ENCODE measurements at places on chromosomes 1 and 21.

GRCh38 chr1:27588256-27589232, 15.4 kb downstream of the AHDC1 start:
- DNase-seq: no peak

DNA sequence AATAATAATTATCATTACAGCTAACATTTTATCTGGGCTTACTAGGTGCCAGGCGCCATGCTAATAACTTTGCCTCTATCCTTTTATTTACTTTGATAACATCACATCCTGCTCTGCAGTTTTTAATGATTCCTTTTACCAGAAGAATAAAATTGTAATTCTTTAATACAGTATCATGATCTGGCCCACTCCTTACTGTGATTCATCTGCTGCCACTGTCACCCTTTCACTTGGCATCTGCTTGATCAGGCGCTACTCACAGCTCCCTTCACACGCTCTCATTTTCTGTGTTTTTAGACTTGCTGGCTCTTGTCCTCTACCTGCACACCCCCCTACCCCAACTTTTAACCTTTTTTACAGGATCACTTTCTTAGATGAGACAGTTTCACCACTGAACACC, 167.5 kb downstream of the NTMT2 start:
- no peak for DNase-seq

DNA sequence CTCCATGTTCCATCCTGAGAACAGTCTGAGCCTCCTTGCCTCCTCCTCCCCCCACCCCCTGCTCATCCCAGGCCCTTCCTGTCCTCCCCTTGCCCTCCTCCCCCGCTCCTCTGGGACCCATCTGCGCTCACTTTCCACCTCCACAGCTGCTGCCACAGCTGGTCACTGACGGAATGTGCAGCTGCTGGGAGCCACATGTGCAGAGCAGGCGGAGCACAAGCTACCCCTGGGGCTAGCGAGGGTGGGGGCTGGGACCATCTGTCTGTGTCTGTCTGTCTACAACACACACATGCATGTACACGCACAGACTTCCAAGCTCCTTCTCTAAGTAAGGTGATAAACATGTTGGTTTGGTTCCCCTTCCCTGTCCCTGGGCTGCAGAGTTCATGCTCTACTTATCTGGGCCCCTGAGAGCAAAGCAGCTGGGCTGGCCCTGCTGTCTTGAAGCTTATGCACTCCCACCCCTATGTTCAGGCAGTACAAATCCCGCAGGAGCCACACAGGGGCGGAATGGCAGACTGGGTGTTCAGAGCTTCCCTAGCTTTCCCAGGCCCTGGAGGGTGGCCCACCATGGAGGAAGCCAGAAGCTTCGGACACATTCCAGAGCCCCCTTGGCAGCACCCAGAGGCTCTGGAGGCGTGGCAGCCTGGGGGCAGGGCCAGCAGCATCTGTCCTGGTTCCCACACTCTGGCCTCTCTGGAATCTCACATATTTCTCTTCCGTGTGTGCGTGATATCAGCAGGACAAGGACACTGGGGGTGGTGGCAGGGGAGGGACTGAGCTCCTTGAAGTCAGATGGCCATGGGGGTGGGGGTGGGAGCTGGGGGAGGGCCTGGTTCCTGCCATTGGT, 7.0 kb upstream of the HEYL start:
- DNase-seq: no peak

- no peak for DNase-seq
These were observed at the start of gene S1PR1 for GRCh38 chr1:101236516-101237228. Gene S1PR1, plus strand, starts transcription at chr1:101237019. Its CDS starts 1,966 bp downstream, at chr1:101238985.

DNA sequence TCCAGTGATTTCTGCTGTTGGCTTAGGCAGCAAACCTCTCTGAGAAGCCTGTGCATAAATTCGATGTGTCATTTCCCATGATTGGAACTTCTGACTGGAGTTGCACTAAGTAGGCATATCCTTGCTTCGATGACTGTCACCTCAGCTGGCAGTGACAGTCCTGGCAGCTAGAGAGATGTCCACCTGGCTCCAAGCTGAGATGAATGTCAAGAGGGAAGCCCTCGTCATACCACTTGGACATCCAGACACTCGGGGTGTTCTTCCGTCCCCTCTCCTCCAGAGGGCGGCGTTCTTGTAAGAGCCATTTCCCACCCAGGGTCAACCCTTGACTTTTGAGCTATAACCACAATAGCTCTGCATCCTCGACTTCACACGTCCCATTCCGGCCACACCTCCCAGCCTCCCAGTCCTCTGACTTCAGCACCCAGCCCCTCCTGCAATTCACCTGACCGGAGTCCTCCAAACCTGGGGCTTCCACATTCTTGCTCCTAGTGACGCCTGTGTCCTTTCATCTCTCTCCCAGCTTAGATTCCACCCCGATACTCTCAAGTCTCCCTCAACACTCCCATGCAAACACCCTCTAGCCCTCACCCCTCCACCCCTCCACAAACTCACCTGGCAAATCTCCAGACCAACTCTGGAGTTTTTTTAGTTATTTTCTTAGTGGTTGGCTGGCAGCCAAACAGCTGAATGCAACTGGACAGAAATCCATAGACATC, 17.3 kb downstream of the CA6 start:
- no peak for DNase-seq

- DNase-seq: no peak
These were observed 120.9 kb downstream of the C1orf21 start for GRCh38 chr1:184507604-184508280.

DNA sequence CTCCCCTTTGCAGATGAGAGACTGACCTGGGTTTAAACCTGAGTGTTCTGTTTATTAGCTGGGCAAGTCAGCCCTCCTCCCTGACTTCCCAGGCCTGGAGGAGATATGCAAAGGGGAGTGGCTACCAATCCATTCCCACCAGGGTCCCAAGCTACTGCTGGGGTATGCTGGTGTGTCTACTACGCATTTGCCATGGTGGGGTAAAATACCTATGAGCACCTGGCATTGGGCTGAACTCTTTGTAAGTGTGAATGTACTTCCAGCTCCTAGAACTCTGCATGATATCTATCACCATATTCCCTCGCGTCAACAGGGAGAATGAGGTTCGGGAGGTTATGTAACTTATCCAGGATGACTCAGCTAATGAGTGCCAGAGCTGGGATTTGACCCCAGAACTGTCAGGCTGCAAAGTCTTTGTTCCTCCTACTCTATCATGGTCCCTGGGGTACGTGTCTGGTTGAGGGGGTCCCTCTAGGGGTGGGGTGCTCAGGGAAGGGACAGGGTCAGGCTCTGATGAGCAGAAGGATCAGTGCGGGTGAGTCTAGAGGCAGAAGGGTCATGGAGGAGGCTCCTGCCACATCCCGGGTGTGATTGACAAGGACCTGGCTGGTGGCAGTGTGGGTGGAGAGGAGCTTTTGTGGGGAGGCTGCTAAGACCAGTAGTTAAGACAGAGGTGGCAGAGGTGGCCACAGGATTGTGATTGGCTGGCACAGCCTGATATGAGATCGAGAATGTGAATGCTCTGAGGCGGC, 16.7 kb downstream of the AMPD2 start:
- DNase-seq: no peak

DNA sequence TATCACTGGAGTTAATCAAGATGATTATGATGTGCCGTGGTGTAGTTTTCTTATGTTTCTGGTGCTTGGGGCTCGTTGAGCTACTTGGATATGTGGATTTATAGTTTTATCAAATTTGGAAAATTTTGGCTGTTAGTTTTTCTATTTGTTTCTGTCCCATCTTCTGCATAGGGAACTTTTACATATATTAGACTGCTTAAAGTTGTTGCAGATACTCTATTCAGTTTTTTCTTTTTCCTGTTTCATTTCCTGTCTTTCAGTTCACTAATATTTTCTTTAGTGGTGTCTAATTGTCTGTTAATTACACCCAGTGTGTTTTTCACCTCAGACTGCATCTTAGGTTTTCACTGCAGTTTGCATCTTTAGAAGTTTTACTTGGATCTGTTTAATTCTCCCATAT, 247.7 kb downstream of the CAMTA1 start:
- no peak for DNase-seq

GRCh38 chr1:160006312-160006940, 25.4 kb downstream of the PIGM start:
- DNase-seq: no peak

DNA sequence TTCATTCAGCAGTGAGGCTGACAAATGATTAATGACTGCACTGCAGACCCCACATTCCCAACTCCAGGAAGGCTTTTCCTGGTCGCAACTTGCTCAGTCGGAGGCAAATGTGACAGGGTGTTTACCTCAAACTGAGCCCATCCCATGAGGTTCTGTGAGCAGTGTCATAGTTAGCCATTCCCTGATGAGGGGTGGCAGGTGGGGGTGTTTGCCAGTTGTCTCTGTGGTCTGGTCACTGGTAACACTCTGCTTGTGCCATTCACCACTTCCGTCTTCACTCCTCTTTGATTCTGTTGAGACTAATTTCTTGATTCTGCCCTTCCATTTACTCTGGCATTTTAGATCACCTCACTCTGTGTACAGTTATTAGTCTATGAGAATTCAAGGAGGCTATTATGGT, 73.5 kb downstream of the NOS1AP start:
- no peak for DNase-seq

- no peak for DNase-seq
These were observed 88.5 kb downstream of the UBE2U start for GRCh38 chr1:64291931-64292330.

DNA sequence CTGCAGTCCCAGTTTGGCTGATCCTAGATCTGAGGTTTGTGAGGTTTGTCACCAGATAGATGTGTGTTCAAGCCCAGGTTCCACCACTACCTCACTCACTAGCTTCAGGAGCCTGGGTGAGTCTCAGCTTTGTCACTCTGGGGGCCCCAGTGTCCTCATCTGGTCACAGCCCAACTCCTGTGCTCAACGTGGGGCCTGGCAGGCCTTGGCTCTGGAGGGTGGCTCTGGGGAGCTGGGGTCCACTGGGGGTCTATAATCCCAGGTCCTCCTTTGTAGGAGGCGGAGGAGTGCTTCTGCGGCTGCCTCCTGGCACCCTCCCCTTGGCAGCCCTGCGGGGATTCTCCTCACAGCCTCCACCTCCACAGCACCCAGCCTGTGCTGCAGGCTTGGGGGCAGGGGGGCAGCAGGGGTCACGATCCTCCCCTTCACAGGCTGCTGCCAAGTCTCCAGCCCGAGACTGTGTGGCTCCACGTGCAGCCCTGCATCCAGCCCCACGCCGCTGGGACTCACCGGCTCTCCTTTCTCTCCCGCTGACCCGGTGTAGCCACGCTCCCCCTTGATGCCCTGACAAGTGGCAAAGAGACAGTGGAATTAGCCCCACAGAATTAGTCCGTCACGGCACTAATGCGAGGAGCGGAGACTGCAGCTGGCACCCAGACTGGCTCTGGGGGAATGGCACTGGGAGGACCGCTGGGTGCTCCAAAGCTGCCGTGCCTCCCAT, 22.5 kb upstream of the PEF1 start:
- DNase-seq: no peak

- no peak for DNase-seq
These were observed 526.2 kb downstream of the MRPL39 start for GRCh38 chr21:25081096-25081495.

GRCh38 chr1:228016181-228016510, 9.3 kb downstream of the WNT3A start:
- no peak for DNase-seq

- DNase-seq: no peak
These were observed 5.5 kb upstream of the TGFBR3 start for GRCh38 chr1:91891454-91891853.

- no peak for DNase-seq
These were observed 19.4 kb downstream of the PDE4B start for GRCh38 chr1:65812065-65812464.

- no peak for DNase-seq
These were observed 83.7 kb upstream of the CTTNBP2NL start for GRCh38 chr1:112312315-112312714.

DNA sequence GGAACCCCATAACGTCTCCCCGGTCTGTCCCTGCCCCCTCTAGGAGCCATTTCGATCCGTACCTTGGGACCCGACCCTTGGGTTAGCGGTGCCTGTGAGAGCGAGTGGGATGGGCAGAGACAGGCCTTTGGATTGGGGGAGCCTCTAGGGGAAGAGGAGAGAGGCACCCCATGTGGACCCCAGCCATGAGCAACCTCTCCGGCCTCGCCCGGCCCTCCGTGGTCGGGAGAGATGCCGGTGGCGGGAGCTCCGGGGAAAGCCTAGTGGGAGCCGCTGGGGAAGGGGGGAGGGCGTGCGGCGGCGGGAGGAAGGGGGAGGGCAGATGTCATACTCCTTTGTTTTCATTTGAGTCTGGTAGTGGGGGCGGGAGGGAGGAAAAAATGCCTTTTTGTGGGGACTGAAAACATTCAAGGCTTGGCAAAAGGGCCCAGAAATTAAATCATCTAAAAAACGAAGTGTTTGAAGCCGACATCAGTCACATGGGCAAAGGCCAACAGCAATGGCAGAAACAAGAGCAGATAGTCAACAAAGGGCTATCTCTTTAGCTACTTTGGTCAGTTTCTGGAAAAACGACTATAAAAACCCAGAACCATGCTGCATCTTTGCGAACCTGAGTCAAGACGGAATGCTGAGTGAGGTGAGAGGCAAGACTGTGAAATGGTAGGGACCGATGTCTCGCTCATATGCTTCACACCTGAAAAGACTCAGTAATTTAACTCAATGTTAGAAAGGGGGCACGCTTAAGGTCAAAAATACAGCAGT, 758 bp downstream of the PTBP2 start:
- DNase-seq: no peak

- no peak for DNase-seq
These were observed 15.9 kb downstream of the SHISA4 start for GRCh38 chr1:201904579-201904978.

DNA sequence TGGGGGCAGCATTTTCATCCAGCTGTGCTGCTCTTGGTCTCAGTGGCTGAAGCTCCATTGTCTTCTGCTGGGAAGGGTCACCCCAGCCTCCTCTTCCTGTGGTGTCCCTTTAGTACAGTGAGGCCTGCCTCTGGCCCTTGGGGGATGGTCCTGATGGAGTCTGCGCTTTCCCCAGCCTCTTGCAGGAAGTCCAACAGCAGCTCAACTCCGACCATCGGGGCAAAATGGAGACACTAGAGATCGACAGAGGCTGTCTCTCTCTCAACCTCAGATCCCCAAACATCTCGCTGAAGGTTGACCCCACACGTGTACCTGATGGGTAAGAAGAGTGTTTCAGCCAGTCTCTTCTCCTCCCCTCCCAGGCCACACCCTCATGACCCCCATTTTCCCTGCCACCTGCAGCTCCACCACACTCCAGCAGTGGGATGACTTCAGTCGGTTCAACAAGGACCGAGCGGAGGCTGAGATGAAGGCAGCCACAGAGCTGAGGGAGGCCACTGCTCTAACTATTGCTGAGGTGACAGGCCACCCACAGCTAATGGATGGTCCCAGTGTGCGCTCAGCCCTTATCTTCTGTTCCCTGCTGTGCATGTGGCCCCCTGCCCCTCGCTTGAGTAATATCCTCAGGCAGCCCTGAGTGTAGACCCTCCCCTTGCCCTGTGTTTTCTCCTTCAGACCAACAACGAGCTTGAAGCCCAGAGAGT, 2.0 kb upstream of the ADPRS start:
- no peak for DNase-seq

DNA sequence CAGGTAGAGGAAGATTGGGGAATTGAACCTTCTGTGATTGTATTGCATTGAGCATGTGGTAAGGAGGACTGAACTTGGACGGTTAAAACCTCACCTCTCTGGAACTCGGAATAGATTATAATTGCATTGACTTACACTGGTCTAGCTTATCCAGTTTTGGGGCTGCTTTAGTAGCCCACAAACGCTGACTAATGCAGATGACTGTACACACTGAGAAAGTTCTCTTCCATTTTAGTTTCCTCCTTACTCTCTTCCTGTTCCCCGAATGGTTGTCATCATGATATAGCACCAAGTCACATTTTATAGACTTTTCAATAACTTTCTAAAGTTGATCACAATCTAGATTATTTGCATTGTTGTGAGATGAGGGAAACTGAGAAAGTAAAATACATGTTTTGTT, 78.2 kb downstream of the NFIA start:
- DNase-seq: no peak

- no peak for DNase-seq
These were observed 49.4 kb downstream of the ADCY10 start for GRCh38 chr1:167864392-167865032.
